ENCODE measurements at places on chromosomes 5 and 9.

GRCh38 chr9:81621118-81621517, 68.2 kb downstream of the TLE1 start:
- no peak for DNase-seq

DNA sequence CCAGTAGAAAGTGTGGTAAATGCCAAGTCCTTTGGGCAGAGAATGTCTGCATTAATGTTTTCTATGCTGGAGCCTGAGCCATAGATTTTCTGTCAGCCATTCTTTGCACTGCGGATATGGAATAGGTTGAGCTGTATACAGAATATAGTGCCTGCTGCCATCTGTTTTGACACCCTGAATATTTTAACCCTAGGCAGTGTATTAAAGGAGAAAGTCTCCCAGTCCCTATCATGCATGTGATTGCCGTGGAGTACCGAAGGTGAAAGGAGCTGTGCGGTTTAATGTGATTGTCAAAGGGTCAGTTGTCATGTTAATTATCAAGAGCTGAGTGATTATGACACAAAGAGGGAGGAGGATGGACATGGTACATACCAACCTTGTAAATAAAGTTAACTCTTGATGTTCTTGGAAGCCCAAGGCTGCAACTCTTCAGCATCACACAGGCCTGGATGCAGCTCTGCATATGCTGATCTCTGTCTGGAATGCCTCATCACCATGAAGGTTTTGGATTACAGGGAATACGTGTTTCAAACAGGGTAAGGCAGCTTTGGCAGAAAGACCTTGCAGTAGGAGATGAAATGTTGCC, 247.1 kb upstream of the ELAVL2 start:
- no peak for DNase-seq

GRCh38 chr5:88833371-88834130, 49.4 kb downstream of the MEF2C start:
- no peak for DNase-seq

DNA sequence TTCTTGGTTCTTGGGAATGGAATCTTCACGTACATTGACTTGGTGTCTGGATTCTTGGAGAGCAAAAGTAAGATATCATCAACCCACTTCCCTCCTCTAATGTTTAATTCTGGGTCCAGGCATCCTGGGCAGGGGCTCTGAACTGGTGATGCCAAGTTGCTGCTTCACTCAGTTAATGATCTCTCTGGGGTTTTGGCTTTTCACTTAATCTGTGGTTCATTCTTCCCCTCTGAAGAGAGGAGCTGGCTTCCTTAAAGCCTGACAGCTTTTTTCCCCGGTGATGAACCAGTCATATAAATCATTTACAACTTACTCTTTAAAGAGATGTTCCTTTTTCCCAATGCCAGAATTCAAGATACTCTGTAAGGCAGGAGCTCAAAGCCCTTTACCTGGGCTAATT, 65.9 kb downstream of the ARHGAP26 start:
- DNase-seq, result no peak

DNA sequence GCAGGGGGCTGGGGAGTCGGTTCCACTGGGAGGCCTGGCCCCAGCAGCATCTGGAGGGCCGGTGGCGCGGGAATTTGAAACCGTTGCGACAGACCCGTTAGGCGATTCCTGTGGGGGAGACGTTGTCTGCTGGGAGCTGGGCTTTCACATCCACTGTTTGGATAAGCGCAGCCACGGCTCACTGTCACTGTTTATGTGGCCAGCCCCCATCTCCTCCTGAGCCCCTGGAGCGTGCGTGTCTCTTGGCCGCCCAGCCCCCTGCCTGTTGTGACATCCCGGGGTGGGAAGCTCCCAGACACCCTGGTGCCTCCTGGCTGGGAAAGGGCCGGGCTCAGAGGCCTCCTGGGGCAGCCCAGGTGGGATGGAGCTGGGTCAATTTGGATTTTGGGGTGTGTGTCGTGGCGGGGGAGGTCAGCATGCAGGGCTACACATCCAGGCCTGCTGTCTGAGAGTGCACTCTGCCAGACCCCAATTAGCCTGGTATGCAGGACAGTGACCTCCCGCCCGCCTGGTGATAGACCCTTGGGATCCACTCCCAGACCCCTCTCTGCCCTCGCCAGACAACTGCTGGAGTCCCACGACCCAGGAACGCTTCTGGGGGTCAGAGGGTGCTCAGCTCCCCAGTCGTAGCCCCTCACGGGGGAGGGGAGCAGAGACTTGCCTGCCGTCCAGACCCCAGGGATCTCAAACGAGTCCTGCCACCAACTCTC, 62.0 kb upstream of the RNU6ATAC start:
- no peak for DNase-seq

- no peak for DNase-seq
These were observed 3.0 kb downstream of the HARS2 start for GRCh38 chr5:140694276-140694675.

- DNase-seq, result no peak
These were observed 46.2 kb upstream of the PWWP2A start for GRCh38 chr5:160165137-160166068.

GRCh38 chr9:130053504-130054324, at the start of gene GPR107:
TSS of gene GPR107 (plus strand) at chr9:130053906. CDS start at chr9:130053933, 27 bp downstream.
- DNase-seq, result peak; percentile 61

GRCh38 chr9:130991778-130992681, 16.9 kb upstream of the LAMC3 start:
- no peak for DNase-seq

GRCh38 chr9:134960701-134961181, 43.0 kb upstream of the FCN1 start:
- no peak for DNase-seq

- DNase-seq, result no peak
These were observed 1.7 kb downstream of the FKBP15 start for GRCh38 chr9:113219186-113219936.

- DNase-seq, result no peak
These were observed 3.6 kb downstream of the GDNF start for GRCh38 chr5:37836235-37836591.

- no peak for DNase-seq
These were observed 28.8 kb downstream of the SKP2 start for GRCh38 chr5:36180556-36181350.

DNA sequence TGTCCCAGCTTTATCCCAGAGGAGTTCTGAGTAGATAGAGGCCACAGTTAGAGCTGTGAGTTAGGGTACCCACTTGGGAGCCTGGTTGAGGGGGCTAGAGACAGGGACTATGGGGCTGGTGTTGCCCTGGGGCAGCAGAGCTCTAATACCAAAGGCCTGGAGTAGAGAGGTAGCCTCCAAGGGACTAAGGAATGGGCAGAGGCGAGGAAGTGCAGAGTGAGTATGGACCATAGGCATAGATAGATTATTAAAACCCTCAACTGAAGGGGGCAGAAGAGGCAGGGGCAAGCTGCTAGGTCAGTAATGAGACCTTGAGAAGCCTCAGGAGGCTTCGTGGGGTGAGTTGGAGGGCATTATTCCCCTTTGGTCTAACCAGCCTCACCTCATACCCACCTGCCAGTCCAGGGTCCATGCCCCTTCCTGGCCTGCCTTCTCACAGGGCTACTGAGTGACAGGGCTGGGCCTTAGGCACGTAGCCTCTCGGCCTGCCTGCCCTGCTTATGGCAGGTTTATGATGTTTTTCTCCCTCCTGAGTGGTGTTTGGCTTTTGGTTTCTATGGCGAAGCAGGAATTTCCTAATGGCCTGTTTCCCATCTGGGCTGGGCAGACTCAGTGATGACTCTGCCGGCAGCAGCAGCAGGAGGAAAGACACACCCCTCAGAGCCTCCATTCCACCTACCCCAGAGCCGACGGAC, 8.0 kb downstream of the PDLIM4 start:
- no peak for DNase-seq

DNA sequence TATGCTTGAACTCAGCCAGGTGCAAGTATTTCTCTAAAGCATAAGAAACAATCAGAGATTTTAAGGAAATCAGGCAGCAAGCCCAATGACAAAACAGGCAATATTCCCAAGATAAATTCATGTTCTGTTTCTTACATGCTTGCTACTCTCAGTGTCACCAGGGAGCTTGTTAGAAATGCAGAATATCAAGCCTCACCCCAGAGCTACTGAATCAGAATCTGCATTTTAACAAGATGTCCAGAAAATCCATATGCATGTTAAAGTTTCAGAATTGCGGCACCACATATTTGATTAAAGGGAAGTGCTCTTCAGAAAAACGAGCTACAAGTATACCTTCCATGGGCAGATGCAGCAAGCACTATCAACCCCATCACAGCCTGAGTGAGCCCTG, 54.4 kb downstream of the MFAP3 start:
- DNase-seq, result no peak

GRCh38 chr5:119054101-119054500, 16.8 kb upstream of the DMXL1 start:
- DNase-seq, result no peak

- no peak for DNase-seq
These were observed 1.1 kb upstream of the NDST1 start for GRCh38 chr5:150506571-150507473.

DNA sequence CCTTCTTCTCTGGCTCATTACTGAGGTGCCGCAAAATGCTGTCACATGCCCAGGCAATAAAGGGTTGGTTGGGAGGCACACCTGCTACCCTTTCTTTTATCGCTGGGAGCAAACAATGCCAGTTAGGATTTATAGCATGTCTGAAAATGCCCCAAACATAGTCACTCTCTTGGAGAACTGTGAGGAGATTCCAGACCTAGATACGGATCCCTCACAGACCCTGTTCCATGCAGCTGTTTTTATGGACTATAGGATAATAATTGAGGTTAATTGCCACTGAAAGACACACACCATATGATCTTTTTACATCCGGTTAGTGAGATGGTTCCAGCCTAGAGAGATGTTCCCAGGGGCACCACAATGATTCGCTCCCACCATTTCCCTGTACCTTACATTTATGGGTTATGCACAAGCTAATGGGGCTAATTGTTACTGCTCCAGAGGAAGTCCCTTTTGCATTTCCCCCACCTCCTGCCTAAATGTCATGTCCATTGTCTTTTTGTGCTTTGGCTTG, 318.1 kb downstream of the PIK3R1 start:
- no peak for DNase-seq

DNA sequence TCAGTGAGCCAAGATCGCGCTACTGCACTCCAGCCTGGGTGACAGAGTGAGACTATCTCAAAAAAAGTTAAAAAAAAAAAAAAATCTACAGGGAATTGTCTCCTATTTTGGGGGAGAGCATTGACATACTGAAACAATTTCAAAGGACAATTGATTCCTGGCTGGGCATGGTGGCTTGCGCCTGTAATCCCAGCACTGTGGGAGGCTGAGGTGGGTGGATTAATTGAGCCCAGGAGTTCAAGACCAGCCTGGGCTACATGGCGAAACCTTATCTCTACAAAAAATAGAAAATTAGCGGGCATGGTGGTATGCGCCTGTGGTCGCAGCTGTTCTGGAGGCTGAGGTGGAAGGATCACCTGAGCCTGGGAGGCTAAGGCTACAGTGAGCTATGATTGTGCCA, 30.6 kb downstream of the GPR107 start:
- no peak for DNase-seq

- no peak for DNase-seq
These were observed 45.6 kb downstream of the COMMD10 start for GRCh38 chr5:116130471-116130870.

GRCh38 chr9:89374176-89374575, 55.9 kb downstream of the SECISBP2 start:
- DNase-seq, result no peak

GRCh38 chr5:22852807-22853660, at the start of gene CDH12:
TSS of gene CDH12 (minus strand) at chr5:22853344.
- no peak for DNase-seq

GRCh38 chr5:29134418-29134817, 2059.1 kb upstream of the CDH6 start:
- no peak for DNase-seq

DNA sequence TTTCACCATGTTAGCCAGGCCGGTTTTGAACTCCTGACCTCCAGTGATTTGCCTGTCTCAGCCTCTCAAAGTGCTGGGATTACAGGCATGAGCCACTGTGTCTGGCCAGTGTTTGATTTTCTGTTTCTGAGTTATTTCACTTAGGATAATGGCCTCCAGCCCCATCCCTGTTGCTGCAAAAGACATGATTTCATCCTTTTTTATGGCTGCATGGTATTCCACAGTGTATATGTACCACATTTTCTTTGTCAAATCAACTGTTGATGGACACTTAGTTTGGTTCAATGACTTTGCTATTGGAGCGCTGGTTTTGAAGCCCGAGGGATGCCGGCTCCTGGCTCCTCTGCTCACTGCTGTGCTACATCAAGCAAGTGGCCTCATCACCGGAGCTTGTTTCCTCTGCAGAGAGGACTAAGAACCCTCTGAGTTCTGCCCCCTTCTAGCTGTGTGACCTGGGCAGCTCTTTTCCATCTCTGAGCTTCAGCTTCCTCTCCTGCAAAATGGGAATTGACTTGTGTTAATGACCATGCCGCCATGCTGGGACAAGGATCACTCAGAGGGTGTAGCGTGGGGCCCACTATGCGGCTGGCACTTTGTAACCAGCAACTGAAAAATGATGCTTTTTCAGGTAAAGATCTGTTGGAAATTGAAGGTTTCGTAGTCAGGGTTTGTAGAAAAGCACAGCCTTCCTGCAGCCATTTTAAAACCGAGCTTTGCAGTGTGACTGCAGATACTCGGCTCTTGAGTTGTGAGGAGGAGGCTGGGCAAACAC, 4.6 kb upstream of the NEURL1B start:
- no peak for DNase-seq

DNA sequence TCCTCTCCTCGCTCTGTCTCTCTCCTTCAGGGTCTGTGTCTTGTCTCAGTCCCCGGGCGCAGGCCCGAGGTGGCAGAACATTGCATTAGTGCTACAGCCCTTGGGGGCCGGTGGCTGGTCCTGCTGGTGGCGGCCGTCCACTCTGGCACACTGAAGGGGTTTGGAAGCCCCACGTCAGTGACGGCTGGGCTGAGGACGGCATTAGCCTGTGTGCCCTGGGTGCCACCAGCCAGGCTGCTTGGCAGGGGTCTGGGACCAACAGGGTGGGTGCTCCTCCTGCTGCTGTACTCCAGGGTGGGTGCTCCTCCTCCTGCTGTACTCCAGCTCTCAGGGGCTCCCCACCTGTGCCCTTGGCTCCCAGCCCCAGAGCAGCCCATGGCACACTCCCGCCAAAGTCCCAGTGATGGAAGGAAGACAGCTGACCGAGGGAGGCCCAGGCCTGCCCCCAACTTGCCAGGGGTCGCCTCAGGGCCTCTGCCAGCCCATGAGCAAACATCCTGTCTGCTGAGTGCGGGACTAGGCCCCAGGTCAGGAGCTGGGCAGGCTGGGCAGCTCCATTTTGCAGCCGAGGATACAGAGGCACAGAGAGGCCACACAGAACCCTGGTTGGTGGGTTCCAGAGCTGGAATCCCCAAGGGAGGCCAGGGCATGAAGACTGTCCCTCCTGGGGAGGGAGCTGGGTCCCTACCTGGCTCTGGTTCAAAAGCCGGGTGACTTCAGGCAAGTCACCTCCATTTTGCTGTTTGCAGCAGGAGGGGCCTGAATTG, 27.3 kb downstream of the SARDH start:
- no peak for DNase-seq

DNA sequence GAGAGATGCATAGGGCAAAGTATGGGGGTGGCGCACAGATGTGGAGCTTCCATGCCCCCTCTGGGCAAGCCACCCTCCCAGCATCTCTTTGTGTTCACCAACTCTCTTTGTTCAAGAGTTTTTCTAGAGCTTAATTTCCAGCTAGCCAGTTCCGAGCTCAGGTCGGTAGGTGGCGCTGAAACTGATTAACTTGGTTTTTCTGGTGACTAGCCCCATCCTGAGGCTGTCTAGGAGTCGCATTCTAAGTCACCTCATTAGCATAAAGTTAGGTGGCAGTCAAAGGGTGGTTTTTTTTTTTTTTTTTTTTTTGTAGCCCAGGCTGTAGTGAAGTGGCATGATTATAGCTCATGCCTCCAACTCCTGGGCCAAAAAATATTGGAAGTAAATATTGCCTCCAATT, 476.4 kb downstream of the KDM4C start:
- DNase-seq, result no peak

- no peak for DNase-seq
These were observed 39.5 kb upstream of the TNFSF15 start for GRCh38 chr9:114845373-114845772.

GRCh38 chr5:138660051-138660572, 84.9 kb upstream of the HSPA9 start:
- DNase-seq, result no peak

Measured in stimulated activated CD4-positive, alpha-beta T cell treated with anti-CD3 and anti-CD28 coated beads, Interleukin-1b, Interleukin-23, amount 100 ng/mL, for 1 hour (primary cell).